PC-3 (cell line): ENCODE measurements at places on chromosomes 13 and 19. TPM values are rescaled to one million over a fixed set of nuclear protein-coding genes. Genes with fewer than 3 reads are reported as not detected.

GRCh38 chr19:313988-314815 lies 23.0 kb upstream of the PLPP2 start:
- DNase-seq = no peak
- no peaks in the 10 kb centered on the region for H3K4me1 ChIP-seq
- no peaks in the 10 kb centered on the region for H3K36me3 ChIP-seq
- no peak overlapping the region for H3K27ac ChIP-seq

DNA sequence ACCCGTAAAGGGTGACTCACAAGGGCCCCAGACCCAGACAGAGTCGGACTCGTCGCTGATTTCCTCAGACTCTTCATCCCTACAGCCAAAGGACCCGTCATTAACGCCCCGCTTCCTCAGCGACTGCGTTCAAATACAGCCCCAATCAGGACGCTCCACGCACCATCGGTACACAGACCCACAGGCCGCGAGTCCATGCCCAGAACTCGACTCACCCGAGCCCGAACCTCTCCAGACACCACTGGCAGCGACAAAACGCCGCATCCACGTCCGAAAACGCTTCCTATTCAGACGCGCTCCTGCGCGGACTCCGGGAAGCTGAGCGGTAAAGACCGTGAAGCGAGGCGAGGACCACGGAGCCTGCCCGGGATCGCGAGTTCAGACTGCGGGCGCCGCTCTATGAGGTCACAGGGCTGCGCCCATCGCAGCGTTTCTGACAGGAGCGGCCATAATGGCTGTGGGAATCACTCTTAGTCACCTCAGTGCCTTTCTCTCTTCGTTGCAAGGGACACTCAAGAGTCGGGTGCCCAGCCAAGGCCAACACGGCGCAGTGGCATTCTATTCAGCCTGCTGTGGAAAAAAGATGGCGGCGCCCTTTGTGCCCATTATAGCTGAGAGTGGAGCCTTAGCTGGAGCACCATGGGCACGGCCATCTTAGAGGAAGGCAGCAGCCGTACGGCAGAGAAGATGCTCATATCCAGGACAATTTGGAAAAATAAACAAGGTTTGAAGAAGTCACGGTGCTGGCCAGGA lies at the start of gene ZNF614:
ZNF614 (minus strand) TSS at position 353 of the 753 bp plus-strand sequence. CDS start 2,634 bp downstream, outside the sequence.
- DNase-seq = peak; percentile 91
- no peaks in the 10 kb centered on the region for H3K27me3 ChIP-seq
- H3K4me1 ChIP-seq = no peaks in the 10 kb centered on the region
- peak within 1 kb of the TSS; percentile 83 for H3K4me3 ChIP-seq
- H3K36me3 ChIP-seq = peaks cover 62% of the 10 kb centered on the region

DNA sequence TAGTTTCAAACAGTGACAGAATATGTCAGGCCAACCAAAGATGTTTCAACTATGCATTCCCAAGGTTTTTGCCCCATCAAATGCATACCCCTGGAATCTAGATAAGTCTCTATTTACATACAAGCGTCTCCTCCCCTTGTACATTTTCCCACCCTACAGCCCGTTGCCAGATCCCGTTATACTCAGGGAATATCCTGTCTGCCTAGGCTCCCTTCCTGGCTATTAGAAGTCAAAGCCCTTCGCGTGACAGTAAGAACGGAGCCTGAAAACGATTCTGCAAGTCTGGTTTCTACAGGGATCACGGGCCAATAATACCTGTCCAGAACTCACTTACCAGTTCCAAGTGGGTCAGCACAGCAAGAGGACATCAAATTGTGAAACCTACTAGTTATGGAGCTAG lies 134.8 kb downstream of the LACC1 start:
- no peaks in the 10 kb centered on the region for H3K36me3 ChIP-seq
- H3K27ac ChIP-seq = no peak overlapping the region
- H3K4me3 ChIP-seq = no peak overlapping the region

GRCh38 chr13:72970956-72971355 lies 87.8 kb upstream of the KLF5 start:
- no peaks in the 10 kb centered on the region for H3K4me1 ChIP-seq
- H3K27ac ChIP-seq = no peak overlapping the region
- DNase-seq = peak; percentile 28
- no peaks in the 10 kb centered on the region for H3K27me3 ChIP-seq

ZNF723 gene
- total RNA-seq = not detected in 2 replicates

ETV2 gene
- total RNA-seq = 0.36 TPM in 1 of 2 replicates, not detected in the other

PRX gene
- total RNA-seq = 2.2 and 2.7 TPM in 2 replicates

DNA sequence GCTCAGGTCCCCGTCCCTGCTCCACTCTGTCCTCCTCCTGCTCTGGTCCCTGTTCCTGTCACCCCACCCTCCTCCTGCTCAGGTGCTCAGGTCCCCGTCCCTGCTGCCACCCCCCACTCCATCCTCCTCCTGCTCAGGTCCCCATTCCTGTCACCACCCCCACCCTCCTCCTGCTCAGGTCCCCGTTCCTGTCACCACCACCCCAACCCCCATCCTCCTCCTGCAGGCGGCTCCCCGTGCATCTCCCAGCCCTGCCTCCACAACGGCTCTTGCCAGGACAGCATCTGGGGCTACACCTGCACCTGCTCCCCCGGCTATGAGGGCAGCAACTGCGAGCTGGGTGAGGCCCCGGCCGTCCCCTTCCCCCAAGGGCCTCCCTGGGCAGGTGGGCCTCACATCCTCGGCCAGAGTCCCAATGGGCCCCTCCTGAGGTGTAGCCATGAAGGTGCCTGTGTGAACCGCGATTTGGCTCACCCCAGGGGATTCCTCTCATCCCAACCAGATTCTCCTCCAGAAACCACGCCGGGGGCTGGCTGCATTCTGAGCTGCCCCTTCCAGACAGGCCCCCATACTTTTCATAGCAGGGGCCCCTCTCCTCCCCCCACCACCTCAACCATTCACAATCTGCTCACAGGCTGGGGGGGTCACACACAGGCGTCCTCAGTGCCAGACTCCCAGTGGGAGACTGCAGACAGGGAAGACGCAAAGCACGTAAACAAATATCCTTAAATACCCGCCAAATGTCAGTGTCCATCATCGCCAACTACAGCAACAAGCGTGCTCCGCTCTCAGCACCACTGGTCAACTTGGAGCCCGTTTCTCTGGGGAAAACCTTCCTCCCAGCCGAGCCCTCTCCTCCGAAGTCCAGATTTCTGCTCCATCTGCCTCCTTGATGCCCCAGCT lies 4.6 kb downstream of the PROZ start:
- H3K27me3 ChIP-seq = no peaks in the 10 kb centered on the region
- DNase-seq = no peak
- H3K4me1 ChIP-seq = no peaks in the 10 kb centered on the region
- no peaks in the 10 kb centered on the region for H3K36me3 ChIP-seq
- H3K27ac ChIP-seq = no peak overlapping the region

DNA sequence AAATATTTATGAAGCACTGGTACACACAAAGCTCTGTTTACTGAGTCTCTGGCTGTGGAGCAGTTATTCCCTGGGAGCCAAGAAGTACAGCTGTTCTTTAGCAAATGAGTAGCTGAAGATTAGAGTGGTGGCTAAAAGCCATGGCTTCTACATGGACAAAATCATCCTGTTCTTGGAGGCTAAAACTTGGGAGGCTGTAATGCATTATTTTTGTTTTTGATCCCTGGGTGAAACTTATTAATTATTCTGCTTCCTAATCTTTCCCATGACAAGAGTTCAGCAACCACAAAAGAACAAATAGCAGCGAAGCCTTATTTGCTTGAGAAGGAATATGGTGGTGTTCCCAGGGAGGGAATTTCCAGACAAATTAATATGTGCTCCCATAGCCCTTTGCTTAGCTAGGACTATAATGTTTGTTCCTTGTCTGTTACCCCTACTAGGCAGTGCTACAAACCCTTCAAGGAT lies 109.5 kb downstream of the DCT start:
- no peak overlapping the region for H3K4me3 ChIP-seq
- H3K36me3 ChIP-seq = no peaks in the 10 kb centered on the region

GPR12 gene
- total RNA-seq = not detected in 2 replicates

DNA sequence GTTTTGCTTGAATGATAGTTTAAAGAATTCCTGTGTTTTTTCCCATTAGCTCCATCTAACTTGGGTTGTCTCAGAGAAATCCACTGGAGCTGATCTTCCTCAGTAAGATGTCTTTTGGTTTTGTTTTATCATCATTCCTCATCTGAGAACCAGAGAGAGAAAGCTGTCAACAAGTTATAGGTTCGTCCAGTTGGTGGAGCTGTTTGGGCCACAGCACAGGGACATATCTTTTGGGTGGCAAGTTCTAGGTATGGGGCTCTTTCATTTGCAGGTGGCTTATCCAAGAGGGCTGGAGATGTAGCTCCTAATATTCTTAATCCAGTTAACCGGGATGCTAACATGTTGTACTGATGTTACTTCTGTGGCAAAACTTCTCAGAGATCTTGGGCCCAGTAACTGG lies 174.2 kb downstream of the KCNRG start:
- H3K4me3 ChIP-seq = no peak overlapping the region
- H3K4me1 ChIP-seq = no peaks in the 10 kb centered on the region
- H3K36me3 ChIP-seq = no peaks in the 10 kb centered on the region; the same call in 1 of the 2 replicates
- H3K27ac ChIP-seq = no peak overlapping the region

DNA sequence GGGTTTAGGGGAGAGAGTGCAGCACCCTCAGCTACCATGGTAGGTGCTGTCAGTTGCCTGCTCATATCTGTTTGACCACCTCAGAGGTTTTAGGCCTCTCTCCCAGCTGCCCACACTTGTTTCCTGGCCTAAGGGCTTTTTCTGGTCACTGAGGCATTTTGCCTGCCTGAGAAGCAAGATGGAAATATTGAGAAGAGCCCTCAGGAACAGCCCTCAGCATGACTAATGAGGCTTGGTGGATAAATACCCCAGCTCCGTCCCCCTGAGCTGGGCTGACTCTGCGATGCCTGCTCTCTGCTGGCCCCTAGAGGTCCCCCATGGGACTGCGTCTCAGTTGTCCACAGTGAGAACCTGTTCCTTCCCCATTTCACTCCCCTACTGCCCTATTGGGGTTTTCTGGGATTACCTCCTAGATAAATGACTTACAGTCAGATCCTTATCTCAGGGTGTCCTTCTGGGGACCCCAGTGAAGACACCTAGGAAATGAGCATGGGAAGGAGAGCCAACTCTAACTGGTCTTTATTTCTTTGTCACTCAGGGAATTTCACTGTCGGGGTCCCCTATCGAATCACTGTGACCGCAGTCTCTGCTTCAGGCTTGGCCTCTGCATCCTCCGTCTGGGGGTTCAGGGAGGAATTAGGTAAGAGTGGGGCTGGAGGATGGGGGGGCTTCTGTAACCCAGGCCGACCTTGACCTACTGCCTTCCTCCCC lies 13.3 kb downstream of the PALM3 start:
- H3K4me1 ChIP-seq = no peaks in the 10 kb centered on the region
- DNase-seq = peak; percentile 60
- H3K4me3 ChIP-seq = no peak overlapping the region
- peaks cover 6% of the 10 kb centered on the region for H3K36me3 ChIP-seq

GRCh38 chr19:54002495-54003315 lies 11.3 kb downstream of the CACNG6 start:
- H3K4me3 ChIP-seq = peak overlapping the region; percentile 23; the same call in 1 of the 2 replicates
- peak; percentile 75 for DNase-seq
- H3K27ac ChIP-seq = peak overlapping the region; percentile 75
- H3K36me3 ChIP-seq = no peaks in the 10 kb centered on the region

DNA sequence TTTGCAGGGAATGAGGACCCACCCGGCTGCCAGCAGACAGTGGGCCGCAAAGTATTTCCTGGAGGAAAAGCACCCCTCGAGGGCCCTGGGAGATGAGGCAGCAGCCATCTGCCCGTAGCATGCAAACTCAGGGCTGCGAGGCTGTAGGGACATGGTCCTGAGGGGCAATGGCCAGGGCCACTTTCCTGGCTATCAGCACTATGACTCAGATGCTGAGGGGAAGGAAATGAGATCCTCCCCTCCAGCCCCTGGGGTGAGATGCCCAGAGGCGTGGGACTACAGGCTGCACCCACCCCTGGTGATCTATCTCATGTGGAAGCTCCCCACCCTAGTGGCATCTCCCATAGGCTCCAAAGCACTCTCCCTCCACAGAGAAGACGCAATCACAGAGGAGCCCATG lies 80.1 kb downstream of the SLC7A1 start:
- no peak overlapping the region for H3K27ac ChIP-seq
- H3K4me1 ChIP-seq = 0 out of 2 replicates have a peak, but pooled peaks cover 6% of the 10 kb centered on the region
- DNase-seq = no peak
- peaks cover 18% of the 10 kb centered on the region; the same call in 1 of the 2 replicates for H3K36me3 ChIP-seq

AP1M2 gene
- 43.9 and 50.0 TPM in 2 replicates for total RNA-seq

GRCh38 chr13:47463726-47464125 lies 537.3 kb downstream of the SUCLA2 start:
- H3K27ac ChIP-seq = no peak overlapping the region
- no peak for DNase-seq
- no peaks in the 10 kb centered on the region for H3K27me3 ChIP-seq

DNA sequence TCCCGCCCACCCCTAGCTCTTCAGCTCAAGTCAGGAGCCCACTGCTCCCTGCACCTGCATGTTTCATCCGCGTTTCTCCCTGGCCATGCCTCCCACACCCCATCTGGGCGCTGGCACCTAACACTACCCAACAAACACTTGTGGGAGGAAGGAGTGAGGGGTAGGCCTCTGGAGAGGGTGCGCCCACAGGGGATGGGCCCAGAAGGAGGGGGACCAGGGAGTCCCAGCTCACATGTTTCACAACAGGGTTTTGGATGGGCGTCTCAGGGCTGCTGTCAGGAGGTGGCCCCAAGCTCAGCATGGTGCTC lies 12.1 kb upstream of the TMEM86B start:
- no peak overlapping the region for H3K27ac ChIP-seq
- H3K4me3 ChIP-seq = no peak overlapping the region
- peaks cover 83% of the 10 kb centered on the region for H3K36me3 ChIP-seq

GRCh38 chr19:31349160-31349881 lies at the start of gene TSHZ3:
Gene TSHZ3 (minus strand): TSS chr19:31349436. CDS start chr19:31349219, 217 bp downstream.
- peak; percentile 10 for DNase-seq
- H3K27me3 ChIP-seq = 0 out of 2 replicates have a peak, but pooled peaks cover 6% of the 10 kb centered on the region
- peak within 1 kb of the TSS; percentile 65 for H3K4me3 ChIP-seq
- H3K4me1 ChIP-seq = no peaks in the 10 kb centered on the region
- H3K27ac ChIP-seq = no peak within 1 kb of the TSS

LHB gene
- not detected in 2 replicates for total RNA-seq

ZNF829 gene
- total RNA-seq = not detected in 2 replicates

JSRP1 gene
- not detected in 2 replicates for total RNA-seq

NECTIN2 gene
- total RNA-seq = 61.0 and 71.6 TPM in 2 replicates

ICAM1 gene
- total RNA-seq = 9.4 and 15.3 TPM in 2 replicates

KBTBD6 gene
- total RNA-seq = 4.4 and 5.1 TPM in 2 replicates

GRCh38 chr13:100297413-100297812 lies 208.5 kb downstream of the PCCA start:
- H3K4me1 ChIP-seq = no peaks in the 10 kb centered on the region
- no peaks in the 10 kb centered on the region for H3K36me3 ChIP-seq
- H3K27me3 ChIP-seq = no peaks in the 10 kb centered on the region
- H3K4me3 ChIP-seq = no peak overlapping the region
- no peak overlapping the region for H3K27ac ChIP-seq

- no peaks in the 10 kb centered on the region for H3K27me3 ChIP-seq
- H3K36me3 ChIP-seq = peaks cover 20% of the 10 kb centered on the region
- H3K4me1 ChIP-seq = peaks cover 16% of the 10 kb centered on the region
Observed at GRCh38 chr13:113584870-113585671, 518 bp downstream of the TFDP1 start.

DNA sequence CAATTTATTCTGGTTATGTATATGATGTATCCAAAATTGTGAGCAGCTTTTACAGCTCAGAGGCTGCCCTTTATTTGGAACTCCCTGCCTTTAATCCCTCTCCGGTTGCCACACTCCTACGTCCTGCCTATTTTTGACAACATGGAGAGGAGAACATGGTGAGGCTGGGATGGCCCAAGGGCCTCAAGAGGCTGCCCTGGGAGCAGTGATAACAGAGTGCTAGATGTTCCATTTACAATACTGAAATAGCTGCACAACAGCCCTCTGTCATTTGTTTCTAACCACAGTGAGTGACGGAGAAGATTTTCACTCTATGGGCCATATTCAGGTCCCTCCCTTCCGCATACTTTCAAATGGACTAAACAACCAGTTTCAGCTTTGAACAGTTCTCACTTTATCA lies 33.4 kb downstream of the STARD13 start:
- H3K36me3 ChIP-seq = peaks cover 3% of the 10 kb centered on the region; the same call in 1 of the 2 replicates
- H3K4me1 ChIP-seq = peaks cover 39% of the 10 kb centered on the region
- no peak overlapping the region for H3K4me3 ChIP-seq
- no peak for DNase-seq
- no peaks in the 10 kb centered on the region for H3K27me3 ChIP-seq
- H3K27ac ChIP-seq = peak overlapping the region; percentile 64

CSNK1G2 gene
- total RNA-seq = 83.6 and 106 TPM in 2 replicates
